AML-193 (cell line): ENCODE measurements at places on chromosomes 6 and 20.
A peak's percentile ranks its signal among the peaks of the same experiment; 100 is the strongest.

- DNase-seq = no peak
These were observed 114.4 kb upstream of the CCN2 start for GRCh38 chr6:132065556-132065955.

GRCh38 chr6:167296902-167297301, 5.8 kb downstream of the UNC93A start:
- DNase-seq = no peak

DNA sequence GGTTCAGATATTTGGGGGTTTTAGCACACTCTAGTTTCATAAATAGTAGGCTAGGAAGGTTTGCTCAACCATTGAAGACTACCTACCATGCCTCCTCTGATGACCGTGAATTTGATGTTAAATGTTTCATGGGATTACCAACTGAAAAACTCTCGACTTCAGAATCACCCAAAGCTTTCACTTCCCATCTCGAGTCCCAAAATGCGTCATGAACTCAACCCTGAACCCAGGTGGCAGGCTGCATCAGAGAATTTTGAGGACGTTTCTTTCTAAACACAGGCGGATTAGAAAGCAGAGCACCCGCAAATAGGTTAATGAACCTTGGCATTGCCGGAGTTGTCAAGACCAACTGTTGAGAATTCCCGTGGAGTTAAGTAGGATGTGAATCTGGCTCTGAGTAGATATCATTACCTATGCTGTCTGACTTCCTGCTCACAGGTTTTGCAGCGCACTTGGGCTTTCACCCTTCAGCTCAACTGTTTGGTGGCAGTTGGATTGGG, 98.4 kb upstream of the ADTRP start:
- no peak for DNase-seq

- DNase-seq = no peak
These were observed 403 bp downstream of the CDH26 start for GRCh38 chr20:59958626-59959025.

GRCh38 chr6:54188846-54189245, 77.6 kb downstream of the MLIP start:
- DNase-seq = peak; percentile 47

DNA sequence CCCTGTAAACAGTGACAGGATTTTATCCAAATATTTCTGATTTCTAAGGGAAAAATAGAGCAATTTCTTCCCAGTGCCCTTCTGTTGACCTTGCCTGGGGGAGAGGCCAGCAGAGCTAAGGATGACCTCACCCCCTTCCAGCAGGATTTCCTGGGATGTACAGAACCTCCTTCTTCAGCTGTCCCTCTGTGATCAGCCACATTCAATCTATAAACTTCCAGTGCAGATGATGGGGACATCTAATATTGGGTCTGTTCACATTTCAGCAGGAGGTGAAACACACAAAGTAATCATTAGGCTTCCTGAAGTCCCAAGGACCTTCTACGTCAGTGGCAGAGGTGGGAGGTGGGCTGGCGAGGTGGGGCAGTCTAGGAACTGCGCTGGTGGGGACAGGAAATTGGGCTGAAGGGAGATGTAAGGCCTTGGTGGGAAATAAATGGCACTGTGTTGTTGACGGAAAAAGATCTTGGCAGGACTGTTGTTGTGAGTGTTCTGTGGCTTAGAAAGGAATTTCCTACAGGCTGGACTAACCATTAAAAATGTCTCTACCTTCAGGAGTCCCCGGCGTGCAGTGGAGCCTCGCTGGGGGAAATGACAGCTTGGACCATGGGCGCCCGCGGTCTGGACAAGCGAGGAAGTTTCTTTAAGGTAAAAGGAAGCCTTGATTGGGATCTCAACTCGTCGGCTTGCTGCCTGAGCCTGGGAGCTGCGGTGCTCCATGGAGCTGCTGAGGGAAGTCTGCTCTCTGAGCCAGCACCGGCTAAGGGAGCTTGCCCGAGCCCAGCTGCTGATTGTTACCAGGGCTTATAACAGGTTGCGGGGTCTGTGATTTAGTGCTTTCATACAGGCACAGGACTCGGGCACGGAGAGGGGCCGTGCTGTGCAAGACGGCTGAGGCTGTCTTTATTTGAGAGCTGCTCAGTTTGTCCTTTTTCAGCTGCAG, 127.9 kb upstream of the NAA20 start:
- DNase-seq = no peak

DNA sequence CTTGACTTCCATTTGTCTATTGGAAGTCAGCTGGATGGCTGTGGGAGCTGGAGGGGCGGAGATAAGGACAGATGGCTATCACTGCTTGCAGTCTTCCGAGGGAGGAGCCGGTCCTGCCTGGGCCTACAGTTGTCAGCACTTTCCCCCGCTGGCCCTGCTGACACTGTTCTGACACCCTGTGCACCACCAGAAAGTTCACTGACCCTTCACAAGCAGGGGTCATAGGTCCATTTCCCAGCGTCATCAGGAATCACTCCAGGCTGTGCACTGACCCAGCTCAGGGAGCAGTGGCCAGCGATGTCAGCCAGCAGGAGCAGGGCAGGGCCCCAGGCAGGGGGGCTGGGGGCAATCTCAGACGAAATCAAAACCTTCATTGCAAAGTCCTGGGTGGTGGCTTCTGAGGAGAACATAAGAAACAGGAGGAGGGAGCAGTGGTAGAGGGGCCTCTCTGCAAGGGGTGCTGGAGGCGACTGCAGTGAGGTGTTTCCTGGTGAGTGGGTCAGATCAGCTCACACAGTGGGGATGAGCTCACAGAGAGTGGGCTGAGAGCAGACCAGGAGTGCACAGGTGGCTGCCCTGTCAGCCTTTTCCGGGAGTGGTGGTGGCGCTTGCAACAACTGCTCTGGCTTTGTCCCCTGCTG, 26.5 kb upstream of the PLEKHG1 start:
- no peak for DNase-seq

GRCh38 chr20:45187693-45188092, 13.0 kb downstream of the PI3 start:
- no peak for DNase-seq

DNA sequence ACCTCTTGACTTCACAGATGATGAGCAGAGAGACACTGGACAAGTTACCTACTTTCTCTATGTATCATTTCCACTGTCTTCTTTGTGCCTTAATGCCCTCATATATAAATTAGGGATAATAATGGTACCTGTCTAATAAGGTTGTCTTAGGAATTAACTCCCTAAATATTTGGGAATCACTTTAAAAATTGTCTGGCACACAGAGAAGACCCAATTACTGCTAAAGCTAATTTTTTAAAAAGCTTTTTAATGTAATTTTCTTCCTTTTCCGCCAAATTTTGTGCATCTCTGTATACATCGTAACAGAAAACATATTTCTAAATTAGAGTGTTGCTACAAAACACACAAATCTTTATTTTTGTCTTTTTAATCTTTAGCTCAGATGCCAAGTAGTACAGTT, 816.8 kb upstream of the ADGRB3 start:
- DNase-seq = no peak

DNA sequence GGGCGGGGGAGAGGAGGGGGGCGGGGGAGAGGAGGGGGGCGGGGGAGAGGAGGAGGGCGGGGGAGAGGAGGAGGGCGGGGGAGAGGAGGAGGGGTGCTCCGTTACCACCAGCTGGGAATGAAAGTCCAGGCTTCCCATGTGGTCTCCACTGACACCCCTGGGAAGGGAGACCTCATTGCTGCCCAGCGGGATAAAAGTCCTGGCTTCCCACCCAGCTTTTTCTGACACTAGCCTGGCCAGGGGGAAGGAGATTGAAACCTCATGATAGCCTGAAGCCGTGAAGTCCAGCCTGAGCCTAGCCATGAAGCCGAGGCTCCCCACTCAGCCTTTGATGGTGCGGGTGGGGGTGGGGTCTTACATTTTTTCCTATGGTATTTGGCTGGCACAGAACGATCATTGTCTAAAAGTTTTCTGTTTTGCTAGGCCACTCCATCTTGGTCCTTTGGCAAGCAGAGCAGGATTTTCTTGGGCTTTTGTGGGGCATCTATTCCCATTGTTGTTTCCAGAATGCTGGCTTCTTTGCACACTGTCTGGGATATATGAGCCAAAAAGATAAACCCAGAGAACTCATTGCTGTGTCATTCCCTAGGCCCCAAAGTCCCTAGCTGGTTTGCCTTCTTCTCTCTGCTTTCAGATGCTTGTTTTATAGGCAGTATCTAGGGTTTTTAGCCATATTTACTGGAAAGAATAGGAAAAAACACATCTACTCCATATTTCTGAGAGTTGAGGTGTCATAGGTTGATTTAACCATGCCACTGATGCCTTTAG, 67.9 kb upstream of the RNF24 start:
- DNase-seq = no peak

DNA sequence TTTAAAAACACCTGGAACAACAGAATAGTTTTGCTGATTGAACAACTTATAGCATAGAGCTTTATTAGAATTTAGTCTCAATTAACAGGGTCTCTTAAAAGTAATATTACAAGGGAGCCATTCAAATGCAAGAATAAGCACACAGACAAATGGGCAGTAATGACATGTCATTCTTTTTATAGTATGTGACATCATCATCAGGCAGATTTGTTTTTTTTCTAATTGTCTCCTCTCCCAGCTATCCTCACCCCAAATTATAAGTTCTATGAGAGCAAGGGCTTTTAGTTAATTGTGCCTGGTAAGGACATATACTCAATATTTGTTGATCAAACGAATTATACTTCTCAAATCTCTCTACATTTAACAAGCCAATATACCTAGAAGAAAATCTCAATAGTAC, 11.0 kb downstream of the PGM3 start:
- no peak for DNase-seq

DNA sequence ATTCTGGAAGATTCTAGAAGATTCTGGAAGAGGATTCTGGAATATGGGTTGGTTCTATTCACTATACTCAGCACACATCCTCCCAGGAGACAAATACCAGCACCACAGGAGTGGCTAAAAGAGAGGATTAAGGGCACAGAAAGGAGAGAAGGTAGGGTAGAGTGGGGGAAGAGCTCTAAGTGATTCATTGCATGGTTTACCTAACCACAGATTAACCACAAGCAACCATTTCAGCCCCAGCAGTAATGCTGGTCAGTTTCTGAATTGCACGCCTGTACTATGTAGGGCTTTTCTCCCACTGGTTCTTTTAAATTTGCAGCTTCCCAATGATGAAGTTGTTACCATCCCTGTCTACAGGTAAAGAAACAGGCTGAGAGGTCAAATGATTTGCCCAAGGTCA, 192.7 kb upstream of the PMEPA1 start:
- DNase-seq = peak; percentile 8

DNA sequence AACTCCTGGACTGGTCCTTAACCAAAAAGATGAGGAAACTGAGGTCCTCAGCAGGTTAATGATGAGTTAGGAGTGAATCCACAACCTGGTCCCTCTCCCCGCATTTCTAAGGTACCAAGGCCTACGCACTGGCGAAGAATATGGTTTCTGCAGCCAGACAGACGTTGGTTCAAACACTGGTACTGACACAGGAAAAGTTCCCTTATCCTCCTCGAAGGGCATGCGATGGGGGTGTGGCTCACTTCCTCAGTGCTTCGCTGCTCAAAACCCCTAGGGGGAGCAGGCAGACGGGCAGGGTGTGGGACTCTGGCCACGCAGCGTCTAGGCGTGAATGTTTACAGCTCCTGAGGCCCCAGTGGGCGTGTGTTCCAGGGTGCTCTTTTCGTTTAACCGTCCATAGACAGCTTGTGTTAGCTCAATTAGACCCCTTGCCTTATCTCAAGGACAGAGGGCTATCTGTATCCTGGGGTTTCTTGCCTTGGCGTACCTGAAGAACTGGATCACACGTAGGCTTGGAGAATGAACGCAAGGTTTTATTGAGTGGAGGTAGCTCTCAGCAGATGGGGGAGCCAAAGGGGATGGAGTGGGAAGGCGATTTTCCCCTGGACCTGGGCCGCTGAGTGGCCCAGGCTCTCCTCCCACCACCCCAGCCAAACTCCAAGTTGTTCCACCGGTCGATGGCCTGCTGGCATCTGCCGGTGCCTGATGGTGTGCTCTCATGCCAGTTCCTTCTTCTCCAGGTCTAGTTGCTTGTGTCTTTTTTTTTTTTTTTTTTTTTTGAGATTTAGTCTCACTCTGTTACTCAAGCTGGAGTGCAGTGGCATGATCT, 31.8 kb upstream of the PTPN1 start:
- peak; percentile 77 for DNase-seq

DNA sequence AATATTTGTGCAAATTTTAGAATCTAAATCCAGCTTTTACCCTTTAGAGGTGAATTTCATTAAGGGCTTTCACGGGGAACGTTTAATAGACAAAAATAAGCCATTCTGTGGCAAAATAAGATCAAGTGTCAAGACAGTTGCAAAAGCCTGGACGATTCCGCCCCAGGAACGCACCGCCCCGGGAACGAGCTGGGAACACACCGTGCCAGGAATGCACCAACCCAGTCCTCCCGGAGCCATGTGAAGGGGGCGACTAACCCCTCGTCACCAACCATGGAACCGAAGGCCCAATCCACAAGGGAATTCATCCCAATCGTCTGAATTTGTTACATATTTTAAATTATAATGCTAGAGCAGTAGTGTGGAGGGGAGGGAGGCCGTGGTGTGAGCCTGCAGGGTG, 20.8 kb upstream of the TCFL5 start:
- no peak for DNase-seq

DNA sequence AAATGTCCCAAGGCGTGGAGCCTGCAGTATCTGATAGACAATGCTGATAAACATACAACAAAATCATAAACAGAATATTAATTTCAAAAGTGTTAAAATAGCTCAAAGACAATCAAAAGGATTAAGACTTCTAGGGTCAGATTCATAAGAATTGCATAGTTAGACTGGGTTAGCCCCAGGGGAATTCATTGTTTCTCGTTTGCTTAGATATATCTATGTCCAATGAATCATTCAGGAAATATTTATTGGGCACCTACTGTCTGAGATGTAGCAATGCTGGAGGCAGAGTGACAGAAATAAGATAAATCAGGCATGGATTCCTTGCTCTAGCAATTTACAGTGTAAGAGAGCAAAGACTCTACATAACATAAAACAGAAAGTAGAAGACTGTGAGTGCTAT, 124.4 kb upstream of the PRL start:
- no peak for DNase-seq

GRCh38 chr6:24923885-24924401, 11.8 kb downstream of the RIPOR2 start:
- no peak for DNase-seq

- DNase-seq = no peak
These were observed 30.8 kb downstream of the SNPH start for GRCh38 chr20:1296922-1297321.

GRCh38 chr20:59025086-59025485, 5.9 kb downstream of the TUBB1 start:
- no peak for DNase-seq

- no peak for DNase-seq
These were observed 125.3 kb upstream of the PLCB4 start for GRCh38 chr20:8943631-8944030.

- DNase-seq = peak; percentile 40
These were observed 27.7 kb downstream of the MAP3K5 start for GRCh38 chr6:136764517-136764993.
